A172 (cell line): ENCODE measurements at places on chromosomes 2 and 18. TPM values are rescaled to one million over a fixed set of nuclear protein-coding genes. Genes with fewer than 3 reads are reported as not detected.

Gene PTH2R
- total RNA-seq, result not detected in 2 replicates

DNA sequence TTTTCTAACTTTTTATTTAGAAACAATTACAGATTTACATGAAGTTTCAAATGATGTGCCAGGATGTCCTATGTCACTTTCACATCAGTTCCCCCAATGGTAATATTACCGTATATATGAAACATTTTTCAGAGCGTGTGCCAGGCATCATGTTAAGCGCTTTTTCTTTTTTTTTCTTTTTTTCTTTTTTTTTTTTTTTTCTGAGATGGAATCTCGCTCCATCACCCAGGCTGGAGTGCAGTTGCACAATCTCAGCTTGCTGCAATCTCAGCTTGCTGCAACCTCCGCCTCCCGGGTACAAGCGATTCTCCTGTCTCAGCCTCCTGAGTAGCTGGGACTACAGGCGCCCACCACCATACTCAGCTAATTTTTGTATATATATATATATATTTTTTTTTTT, 5.6 kb upstream of the PPP4R1 start:
- DNase-seq, result no peak

Gene UGT1A5
- not detected in 2 replicates for total RNA-seq

- DNase-seq, result no peak
These were observed 68.1 kb upstream of the HAAO start for GRCh38 chr2:42860319-42861094.

DNA sequence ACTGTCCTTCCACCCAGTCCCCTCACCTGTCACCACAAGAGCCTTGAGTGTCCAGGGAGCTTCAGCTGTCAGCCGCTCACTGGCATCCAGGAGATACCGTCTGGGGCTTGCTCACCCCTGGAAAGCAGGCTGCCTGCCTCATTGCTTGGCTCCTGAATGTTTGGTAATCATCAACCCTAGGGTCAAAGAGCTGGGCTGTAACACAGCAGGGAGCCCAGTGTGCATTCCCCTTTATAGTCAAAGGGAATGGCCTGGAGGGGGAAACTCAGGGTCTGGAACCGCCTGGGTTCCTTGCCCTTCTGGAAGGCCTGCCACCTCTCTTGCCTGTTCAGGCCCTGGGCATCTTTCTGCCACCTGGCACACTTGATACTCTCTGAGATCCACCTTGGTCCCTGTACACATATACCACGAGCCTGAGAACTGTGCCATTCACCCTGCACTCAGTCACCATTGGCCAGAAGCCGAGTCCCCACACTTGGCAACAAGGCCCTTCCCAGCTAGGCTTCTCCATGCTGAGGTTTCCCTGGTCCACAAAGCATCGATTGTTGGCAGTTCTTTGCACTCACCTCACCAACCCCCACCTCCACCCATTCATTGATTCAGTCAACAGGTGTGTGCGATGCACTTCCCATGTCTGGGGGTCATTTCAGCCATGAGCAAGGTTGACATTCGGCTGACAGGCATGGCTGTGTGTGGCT, 35.0 kb downstream of the TPRKB start:
- DNase-seq, result no peak

Gene TUBB8B
- not detected in 2 replicates for total RNA-seq

DNA sequence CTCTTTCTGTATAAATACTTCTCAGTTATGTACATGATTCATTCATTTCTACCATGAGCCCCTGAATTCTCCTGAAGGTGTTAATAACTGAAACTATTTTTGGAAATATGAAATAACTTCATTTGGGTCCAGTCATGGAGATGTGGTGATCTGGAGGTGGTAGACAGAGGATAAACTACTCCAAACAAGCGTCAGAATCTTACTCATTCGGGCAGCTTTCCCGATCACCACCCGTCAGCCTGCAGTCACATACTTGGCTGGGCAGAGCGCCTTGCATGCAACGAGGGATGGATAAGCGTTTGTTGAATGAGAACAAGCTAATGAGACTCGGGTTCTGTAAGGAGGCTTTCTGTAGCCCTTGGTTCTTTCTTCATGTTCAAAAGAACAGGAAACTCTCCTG, 222.7 kb downstream of the CD226 start:
- no peak for DNase-seq

Gene PLA2R1
- total RNA-seq, result 1.7 and 2.5 TPM in 2 replicates

DNA sequence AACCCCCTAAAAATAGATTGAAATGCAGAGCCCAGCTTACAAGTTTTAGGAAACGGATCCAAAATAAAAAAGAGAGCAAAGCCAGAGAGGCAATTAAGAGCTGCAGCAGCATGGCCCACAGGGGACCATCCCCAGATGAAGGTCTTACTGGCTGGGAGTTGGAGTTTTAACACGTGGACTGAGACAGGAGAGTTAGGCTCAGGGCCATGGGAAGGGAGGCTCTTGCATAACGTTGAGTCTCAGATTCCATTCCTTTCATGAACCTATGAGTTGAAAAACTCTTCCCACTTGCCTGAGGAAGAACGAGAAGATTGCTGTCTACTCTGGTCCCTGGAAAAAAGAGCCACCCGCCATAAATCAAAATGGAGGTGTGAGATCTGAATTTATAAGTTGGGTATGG, 101.8 kb upstream of the NDUFV2 start:
- no peak for DNase-seq

DNA sequence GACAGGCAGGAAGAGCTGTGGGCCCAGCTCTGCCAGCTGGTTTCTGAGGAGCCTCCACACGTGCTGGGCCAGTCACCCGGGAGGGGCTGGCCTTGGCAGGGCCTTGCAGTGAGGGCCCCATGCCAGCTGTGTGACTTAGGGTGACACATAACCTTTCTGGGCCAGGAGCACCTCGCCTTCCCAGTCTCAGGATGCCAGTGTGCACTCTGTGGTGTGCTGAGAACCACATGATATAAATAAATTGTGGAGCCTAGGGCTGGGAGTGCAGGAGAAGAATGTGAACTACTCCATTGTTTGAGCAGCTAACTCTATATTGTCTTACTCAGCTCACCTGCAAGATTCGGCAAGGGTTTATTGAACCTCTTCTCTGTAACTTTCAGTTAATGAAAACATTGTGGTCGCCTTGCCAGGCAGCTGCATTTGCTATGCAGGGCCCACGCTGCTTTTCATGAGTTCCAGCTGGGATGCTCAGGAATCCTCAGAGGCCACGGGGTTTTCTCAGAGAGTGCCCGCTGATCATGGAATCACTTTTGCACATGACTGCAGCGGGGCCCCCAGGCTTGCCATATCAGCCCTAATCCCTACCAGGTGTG, 222.3 kb downstream of the SH3RF3 start:
- peak; percentile 93 for DNase-seq

Gene TRPM8
- 1.1 and 2.4 TPM in 2 replicates for total RNA-seq

Gene INHBB
- total RNA-seq, result 0.16 and 0.17 TPM in 2 replicates

Gene RNF144A
- 11.4 and 12.3 TPM in 2 replicates for total RNA-seq

- DNase-seq, result peak; percentile 34
These were observed 169.2 kb downstream of the ZFP36L2 start for GRCh38 chr2:43057026-43057741.

Gene CLEC4F
- not detected in 2 replicates for total RNA-seq

DNA sequence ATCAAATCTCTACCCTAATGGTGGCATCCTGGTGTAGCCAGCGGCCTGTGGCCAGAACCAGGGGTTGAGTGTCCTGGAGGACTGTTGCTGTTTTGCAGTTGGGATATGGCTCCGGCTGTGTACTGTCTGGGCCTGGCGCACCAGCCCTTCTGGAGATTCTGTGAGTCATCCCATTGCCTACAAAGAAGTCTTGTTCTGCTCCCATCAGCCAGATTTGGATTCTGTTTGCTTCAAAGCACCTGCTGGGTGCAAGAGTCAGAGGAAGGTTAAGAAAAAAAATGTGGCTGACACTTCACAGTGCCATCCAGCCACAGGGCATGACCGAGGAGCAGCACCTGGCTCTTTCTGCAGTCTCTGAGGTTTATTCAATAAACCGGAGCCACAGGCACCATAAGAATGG, 41.0 kb upstream of the ASAP2 start:
- DNase-seq, result peak; percentile 72

DNA sequence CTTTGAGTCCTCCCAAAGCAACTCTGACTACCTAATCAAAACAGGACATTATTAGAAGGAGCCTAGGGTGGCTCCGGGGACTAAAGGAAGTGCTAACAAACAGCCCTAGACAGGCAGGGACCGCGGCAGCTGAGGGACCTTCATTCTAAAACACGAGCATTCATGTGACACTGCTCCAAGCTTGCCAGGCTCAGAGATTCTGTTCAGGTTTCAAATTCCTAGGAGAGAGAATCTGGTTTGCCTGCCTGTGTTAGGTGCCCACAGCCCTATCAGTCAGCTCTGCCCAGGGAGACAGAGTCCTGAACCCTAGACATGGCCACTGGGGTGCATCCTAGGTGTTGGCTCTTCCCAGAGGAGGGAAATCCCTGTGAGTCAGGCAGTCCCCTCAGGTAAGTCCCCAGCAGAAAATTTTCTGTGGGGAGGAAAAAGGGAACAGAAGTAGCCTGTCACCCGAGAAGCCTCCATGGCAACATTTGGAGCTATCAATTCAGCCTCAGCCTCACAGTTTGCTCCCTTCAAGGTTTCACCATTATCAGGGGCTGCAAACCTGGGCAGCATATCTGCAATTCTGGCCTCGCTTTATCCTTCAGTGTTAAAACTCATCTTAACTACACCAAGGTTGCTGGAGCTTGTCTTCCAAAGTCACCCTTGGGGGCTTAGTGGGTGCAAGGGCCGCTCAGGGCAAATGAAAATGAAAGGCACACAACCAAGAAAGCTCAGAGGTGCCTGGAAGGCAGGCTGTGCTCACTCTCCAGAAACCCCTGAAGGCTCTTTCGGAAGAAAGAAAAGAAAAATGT, 28.6 kb downstream of the PCBP1 start:
- no peak for DNase-seq

GRCh38 chr18:46546111-46546640, 110.8 kb downstream of the LOXHD1 start:
- DNase-seq, result no peak

Gene XDH
- total RNA-seq, result 0.19 and 0.34 TPM in 2 replicates

DNA sequence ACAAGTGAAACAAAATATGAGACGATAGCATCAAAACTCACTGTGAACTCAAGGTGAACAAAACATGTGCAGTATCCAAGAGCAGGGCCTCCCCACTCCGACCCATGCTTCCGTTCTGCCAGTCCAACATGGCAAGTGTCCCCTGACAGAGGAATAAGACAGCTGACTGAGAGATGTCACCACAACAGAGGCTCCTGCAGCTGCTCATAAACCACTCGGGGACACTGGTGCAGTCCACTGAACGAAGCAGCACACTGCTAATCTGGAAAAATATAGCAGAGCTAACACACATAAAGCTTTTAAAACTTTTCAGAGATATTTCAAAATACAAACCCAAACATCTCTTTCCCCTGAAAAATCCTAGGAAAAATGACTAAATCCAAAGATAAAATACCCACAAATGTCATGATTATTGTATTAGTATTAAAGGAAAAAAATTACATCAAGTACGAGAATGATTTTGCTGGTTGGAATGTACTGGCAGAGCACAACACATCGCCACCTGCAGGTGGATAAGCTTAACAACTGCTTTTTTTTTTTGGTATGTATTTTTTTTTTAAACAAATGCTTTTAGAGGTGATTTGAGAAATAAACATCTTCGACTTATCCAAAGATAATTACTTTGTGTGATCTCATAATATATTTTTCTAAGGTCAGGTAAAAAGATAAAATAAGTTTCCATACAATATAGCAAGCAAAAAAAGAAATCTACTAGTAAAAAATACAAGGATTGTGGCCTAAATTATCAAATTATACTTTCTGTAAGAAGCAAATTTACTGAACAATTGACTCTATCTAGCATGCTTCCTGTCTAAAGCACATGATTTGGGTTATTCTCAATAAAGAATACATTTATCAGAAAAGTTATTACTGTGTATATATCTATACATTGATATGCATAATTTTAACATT, 18.6 kb downstream of the THADA start:
- DNase-seq, result peak; percentile 60

DNA sequence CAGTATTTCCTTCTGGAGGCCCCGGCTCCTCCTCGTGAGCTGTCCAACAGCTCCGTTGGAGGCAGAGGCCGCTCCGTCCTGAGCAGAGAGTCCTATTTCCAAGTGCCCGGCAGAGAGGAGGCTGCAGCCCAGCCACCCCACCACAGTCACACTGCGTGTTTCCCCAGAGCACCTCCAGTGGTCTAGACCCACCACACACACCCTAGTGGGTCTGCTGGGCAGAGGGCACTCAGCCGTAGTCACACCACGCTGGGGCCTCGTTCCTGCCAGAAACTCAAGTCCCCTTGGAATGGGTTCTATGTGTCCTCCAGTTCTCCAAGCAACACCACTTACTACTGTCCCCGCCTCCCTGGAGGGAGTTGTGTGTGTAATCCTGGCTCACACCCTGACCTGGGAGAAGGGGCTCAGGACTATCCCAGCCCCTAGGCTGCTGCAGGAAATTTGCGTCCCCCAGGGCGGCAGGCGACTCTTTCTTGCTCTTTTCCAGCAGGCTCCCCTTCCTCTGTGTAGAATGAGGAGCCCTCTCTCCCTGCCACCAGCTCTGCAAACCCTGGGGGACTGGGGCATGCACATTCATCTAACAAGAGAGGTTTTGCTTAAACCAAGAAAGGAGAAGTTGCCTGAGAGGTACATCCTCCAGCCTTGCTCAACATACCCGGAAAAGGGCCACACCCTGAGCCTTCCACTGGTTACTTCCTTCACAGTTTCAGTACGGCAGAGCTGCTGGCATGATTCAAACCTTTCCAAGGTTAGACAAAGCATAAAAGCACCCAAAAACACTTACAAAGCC, 114.1 kb downstream of the NDUFA10 start:
- DNase-seq, result no peak

Gene CBLN2
- total RNA-seq, result 0.12 TPM in 1 of 2 replicates, not detected in the other

DNA sequence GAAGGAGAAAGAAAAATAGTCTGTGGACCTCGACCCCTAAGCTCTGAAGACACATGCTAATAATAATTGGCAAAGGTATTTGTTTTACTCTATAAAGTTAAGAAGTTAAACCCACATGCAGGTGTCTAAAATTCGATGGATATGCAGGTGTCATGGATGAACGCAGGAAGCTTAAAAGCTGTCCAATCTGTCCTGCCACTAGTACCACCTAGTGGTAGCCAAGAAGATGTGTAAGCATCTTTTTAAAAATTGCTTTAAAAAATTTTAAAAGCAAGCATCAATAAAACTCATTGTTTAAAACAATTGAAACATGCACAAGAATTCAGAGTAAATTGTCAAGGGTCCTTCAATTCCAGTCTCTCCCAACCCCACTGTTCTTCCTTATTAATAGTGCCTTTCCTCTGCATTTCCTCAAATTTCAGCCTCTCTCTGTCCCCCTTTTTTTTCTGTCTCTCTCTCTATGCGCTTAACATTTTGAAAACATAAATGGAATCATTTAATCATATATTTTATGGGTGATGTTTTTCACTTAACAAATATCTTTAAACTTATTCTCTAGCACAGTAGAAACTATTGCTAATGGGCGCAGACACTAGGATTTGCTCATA, 30.6 kb upstream of the PPP3R1 start:
- DNase-seq, result peak; percentile 27

Gene IL1B
- 0.19 TPM in 1 of 2 replicates, not detected in the other for total RNA-seq

DNA sequence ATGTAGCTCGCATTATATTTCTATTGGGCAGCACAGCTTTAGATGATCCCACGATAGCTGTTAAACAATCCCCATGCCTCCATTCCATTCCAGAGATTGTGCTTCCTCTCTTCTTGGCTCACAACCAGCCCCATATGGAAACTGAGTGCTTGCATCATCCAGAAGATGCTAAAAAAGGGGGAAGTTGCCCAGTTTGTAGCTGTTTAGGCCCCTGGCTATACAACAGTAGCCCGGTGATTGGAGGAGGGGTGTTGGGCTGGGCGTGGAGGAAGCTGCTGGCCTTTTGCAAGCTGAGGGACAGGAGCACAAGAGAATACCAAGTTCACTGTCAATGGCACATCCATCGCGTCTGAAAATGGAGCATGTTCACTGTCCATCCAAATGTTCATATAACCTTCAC, 360.2 kb downstream of the ALK start:
- no peak for DNase-seq

GRCh38 chr18:60406721-60407120, 34.1 kb upstream of the MC4R start:
- DNase-seq, result no peak
